ENCODE measurements at places on chromosomes 5 and 9.

DNA sequence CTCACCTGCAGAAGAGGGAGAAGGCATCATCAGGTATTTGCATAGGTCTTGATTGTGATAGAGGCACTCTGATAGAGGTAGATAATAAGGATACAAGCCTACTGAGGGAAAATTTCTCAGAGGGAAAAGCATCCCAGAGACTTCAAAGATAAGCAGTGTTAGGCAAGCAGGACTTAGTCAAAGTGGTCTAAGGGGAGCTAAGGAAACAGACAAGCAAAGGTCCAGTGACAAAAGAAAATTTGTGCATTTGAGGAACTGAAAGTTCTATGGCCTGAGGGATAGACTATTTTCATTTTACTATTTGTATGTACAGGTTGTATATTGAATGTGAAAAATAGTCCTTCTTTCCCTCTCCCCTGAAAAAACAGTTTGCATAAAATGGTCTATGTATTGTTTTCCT, 27.4 kb downstream of the OXCT1 start:
- DNase-seq = no peak

DNA sequence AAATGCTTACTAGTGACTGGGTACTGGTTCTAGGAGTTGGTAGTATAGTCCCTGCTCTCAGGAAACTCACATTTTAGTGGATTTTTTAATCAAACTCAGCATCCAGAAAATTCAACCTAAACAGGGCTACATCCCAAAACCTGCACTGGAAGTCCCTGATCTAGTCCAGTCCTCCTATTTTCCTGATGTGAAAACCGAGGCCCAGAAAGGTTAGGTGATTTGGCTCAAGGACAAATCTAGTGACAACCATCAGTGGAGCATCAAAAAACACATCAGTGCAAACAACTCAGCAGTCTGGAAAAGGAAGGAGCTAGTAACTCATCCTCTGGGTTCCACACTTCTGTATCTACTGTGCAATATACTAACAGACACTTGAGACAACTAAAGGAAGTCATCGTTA, 38.2 kb downstream of the SERINC5 start:
- DNase-seq = no peak

DNA sequence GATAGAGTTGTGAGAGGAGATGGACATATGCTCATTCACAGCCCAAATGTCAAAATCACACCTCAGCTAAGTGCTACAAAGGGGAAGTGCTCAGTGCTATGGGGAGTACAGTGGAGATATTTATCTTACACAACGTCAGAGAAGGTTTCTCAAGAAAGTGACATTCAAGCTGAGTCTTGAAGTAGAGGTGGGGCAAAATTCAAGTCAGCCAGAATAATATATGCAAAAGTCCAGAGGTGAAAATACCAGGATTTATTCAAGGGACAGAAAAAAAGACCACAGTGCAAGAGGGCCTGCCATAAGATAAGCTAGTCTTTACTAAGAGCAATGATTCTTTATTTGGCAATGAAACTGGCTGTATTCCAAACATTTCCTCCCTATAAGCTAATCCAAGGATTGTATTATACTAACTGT, 327.8 kb upstream of the PIK3R1 start:
- DNase-seq = no peak

- DNase-seq = no peak
These were observed 203.1 kb upstream of the ANKH start for GRCh38 chr5:15074651-15075050.

- DNase-seq = peak; percentile 74
These were observed 96.3 kb upstream of the RANBP3L start for GRCh38 chr5:36397901-36398536.

GRCh38 chr5:96120120-96120519, 158.5 kb upstream of the ELL2 start:
- DNase-seq = peak; percentile 42

Data from HCEC 1CT (cell line).